Astrocyte (in vitro differentiated cells and primary cell): ENCODE measurements at places on chromosomes 13 and 19. TPM values are rescaled to one million over a fixed set of nuclear protein-coding genes. Genes with fewer than 3 reads are reported as not detected.

GRCh38 chr19:13025819-13026456, 30.7 kb downstream of the NFIX start:
- peak overlapping the region; percentile 72 for H3K27ac ChIP-seq
- peaks cover 52% of the 10 kb centered on the region for H3K4me1 ChIP-seq
- H3K4me3 ChIP-seq, result peak overlapping the region; percentile 70
- H3K36me3 ChIP-seq, result no peaks in the 10 kb centered on the region

DNA sequence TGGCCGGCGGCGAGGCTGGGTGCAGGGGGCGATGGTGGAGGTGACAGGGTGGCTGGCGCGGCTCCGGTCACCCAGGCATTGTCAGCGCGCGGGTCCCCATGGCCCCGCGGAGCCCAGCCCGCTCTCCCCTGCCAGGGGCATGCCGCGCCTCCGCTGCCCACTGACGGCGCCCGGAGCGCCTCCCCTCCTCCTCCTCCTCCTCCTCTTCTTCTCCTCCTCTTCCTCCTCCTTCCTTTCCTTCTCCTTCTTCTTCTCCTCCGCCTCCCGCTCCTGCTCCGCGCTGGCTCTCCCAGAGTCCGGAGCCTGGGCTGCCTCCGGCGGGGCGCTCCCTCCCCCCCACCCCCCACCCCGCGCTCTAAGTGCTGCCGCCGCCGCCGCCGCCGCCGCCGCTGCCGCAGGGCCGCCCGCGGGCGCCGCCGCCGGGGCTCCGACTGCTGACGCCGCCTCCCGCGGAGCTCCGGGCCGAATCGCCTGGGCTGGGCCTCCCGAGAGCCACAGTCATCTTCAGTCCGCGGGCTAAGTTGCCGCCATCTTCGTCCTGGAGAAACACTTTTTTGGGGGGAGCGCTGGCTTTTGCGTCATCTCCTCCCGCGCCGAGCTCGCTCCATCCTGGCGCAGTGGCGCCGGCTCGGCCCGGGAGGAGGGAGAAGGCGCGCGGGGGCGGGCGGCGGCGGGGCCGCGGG, 348.3 kb downstream of the LIG4 start:
- no peaks in the 10 kb centered on the region for H3K36me3 ChIP-seq
- DNase-seq, result peak; percentile 37
- peaks cover 8% of the 10 kb centered on the region for H3K4me1 ChIP-seq
- H3K27ac ChIP-seq, result no peak overlapping the region
- H3K27me3 ChIP-seq, result peaks cover 8% of the 10 kb centered on the region

GRCh38 chr19:44452367-44452766, 4.1 kb upstream of the ZNF229 start:
- no peaks in the 10 kb centered on the region for H3K4me1 ChIP-seq
- H3K36me3 ChIP-seq, result no peaks in the 10 kb centered on the region
- H3K27ac ChIP-seq, result no peak overlapping the region

GRCh38 chr13:66477816-66478215, 752.3 kb downstream of the PCDH9 start:
- no peak overlapping the region for H3K4me3 ChIP-seq
- H3K27me3 ChIP-seq, result no peaks in the 10 kb centered on the region
- H3K27ac ChIP-seq, result no peak overlapping the region

- DNase-seq, result no peak
- H3K4me3 ChIP-seq, result no peak overlapping the region
- H3K27ac ChIP-seq, result no peak overlapping the region
- no peaks in the 10 kb centered on the region for H3K36me3 ChIP-seq
Measured at GRCh38 chr13:77701305-77701704, 3.8 kb downstream of the SLAIN1 start.

DNA sequence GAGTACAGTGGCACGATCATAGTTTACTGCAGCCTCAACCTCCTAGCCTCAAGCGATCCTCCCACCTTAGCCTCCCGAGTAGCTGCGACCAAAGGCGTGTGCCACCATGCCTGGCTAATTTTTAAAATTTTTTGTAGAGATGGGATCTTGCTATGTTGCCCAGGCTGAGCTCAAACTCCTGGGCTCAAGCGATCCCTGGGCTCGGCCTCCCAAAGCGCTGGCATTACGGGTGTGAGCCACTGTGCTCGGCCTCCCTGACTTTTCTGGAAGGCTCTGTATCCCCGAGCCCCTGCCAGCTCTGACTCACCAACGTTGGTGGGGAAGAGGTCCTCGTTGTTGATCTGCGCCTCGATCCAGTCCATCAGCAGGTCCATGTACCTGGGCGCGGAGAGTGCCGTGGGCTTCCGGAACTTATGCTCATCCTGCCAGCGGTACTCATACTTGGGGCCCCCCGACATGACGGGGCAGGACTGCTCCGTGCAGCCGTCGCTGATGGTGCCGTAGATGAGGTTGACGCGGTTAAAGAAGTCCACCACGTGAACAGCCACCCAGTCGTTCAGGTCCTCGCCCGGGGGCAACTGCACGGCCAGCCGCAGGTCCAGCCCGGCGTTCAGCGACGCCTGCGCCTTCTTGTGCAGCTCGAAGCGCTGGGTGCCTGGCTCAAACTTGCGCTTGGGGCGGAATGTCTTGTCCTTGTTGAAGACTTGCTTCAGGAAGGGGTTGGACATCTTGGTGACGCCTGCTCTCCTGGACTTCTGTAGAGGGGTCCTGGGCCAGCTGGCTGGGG, 18.1 kb downstream of the MOB3A start:
- H3K4me3 ChIP-seq, result no peak overlapping the region
- H3K4me1 ChIP-seq, result no peaks in the 10 kb centered on the region
- no peaks in the 10 kb centered on the region for H3K27me3 ChIP-seq
- DNase-seq, result no peak
- peaks cover 11% of the 10 kb centered on the region for H3K36me3 ChIP-seq

GRCh38 chr19:3161453-3161852, 17.1 kb upstream of the S1PR4 start:
- H3K4me1 ChIP-seq, result no peaks in the 10 kb centered on the region
- H3K27me3 ChIP-seq, result no peaks in the 10 kb centered on the region
- no peak for DNase-seq
- no peaks in the 10 kb centered on the region for H3K36me3 ChIP-seq

DNA sequence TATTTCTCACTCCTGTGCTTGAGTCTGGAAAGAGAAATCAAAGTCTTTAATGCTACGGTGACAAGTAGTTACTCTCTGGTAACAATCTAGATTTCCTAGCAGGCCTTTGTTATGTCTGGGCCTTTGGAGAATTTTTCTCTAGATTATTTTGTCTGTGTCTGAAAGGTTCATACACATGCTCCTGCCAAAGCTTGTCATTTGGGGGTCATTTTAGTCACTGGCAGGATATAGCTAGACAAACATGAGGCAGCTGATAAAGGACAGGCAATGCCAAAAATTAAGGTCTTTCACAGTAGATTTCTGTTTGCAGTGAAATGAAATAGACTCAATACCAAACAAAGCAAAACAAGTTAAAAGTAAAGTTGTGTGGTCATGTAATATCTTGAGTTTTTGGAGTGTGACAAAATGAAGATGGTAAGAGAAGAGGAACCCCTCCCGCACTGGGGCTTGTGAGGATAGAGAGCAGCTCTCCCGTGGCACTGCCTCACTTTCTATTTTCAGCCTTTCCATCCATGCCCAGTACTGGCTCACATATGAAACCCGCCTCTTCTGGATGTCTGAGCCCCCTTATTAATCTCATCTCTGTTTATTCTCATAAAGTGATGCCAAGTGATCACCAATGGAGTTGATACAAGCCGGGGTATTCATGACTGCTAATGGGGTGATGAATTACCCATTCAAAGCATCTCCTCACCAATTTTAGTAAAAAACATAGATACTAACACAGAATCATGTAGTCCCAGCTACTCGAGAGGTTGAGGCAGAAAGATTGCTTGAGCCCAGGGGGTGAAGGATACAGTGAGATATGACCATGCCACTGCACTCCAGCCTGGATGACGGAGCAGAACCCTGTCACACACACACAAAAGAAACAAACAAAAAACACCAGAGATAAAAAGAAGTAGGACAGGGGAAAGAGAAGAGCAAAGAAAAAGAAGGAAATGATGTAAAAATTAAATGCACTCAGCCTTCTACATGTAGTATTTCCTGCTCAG, 389.3 kb downstream of the FGF14 start:
- H3K4me1 ChIP-seq, result no peaks in the 10 kb centered on the region
- no peak overlapping the region for H3K27ac ChIP-seq
- H3K4me3 ChIP-seq, result no peak overlapping the region
- no peak for DNase-seq
- no peaks in the 10 kb centered on the region for H3K27me3 ChIP-seq
- H3K36me3 ChIP-seq, result no peaks in the 10 kb centered on the region

DNA sequence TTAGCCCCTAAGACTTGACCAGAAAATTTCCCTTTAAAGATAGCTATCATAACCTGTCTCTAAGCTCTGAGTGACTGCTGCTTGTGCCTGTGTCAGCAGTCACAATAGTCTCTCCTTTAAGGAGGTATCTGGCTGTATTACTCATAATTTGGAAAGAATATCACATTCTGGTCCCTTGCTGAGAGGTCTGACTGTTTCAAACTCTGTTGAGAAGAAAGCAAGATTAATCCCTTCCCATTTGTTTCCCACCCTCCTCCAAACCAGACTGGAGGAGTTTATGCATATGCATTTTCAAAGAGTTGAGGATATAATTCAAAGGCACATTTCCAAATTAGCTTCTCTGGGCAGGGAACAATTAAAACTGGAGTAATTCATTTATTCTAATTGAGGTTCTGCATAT, 2.3 kb downstream of the HTR2A start:
- peaks cover 5% of the 10 kb centered on the region for H3K4me1 ChIP-seq
- no peaks in the 10 kb centered on the region for H3K36me3 ChIP-seq
- no peak overlapping the region for H3K27ac ChIP-seq
- no peak for DNase-seq
- peaks cover 22% of the 10 kb centered on the region for H3K27me3 ChIP-seq

GRCh38 chr13:59975807-59976435, 187.8 kb downstream of the DIAPH3 start:
- H3K4me1 ChIP-seq, result no peaks in the 10 kb centered on the region
- no peak overlapping the region for H3K4me3 ChIP-seq
- H3K36me3 ChIP-seq, result no peaks in the 10 kb centered on the region
- no peak for DNase-seq
- no peak overlapping the region for H3K27ac ChIP-seq

GRCh38 chr19:10418485-10419199, 1.7 kb upstream of the PDE4A start:
- no peaks in the 10 kb centered on the region for H3K36me3 ChIP-seq
- H3K27me3 ChIP-seq, result peaks cover 22% of the 10 kb centered on the region
- no peak for DNase-seq
- H3K4me3 ChIP-seq, result peak overlapping the region; percentile 28
- peaks cover 39% of the 10 kb centered on the region for H3K4me1 ChIP-seq

- H3K4me3 ChIP-seq, result no peak overlapping the region
- no peaks in the 10 kb centered on the region for H3K36me3 ChIP-seq
- no peaks in the 10 kb centered on the region for H3K27me3 ChIP-seq
- peaks cover 6% of the 10 kb centered on the region for H3K4me1 ChIP-seq
Measured at GRCh38 chr13:104318121-104318520, 1251.9 kb upstream of the SLC10A2 start.

GRCh38 chr19:13726323-13726722, 38.0 kb upstream of the MRI1 start:
- no peak overlapping the region for H3K4me3 ChIP-seq
- DNase-seq, result no peak
- no peaks in the 10 kb centered on the region for H3K36me3 ChIP-seq
- peaks cover 23% of the 10 kb centered on the region for H3K4me1 ChIP-seq
- H3K27me3 ChIP-seq, result no peaks in the 10 kb centered on the region

- no peaks in the 10 kb centered on the region for H3K36me3 ChIP-seq
- H3K27ac ChIP-seq, result no peak overlapping the region
- H3K27me3 ChIP-seq, result no peaks in the 10 kb centered on the region
- no peak for DNase-seq
Measured at GRCh38 chr13:23705583-23705982, 135.4 kb downstream of the TNFRSF19 start.

- no peaks in the 10 kb centered on the region for H3K27me3 ChIP-seq
- H3K4me1 ChIP-seq, result no peaks in the 10 kb centered on the region
- H3K4me3 ChIP-seq, result no peak overlapping the region
- no peaks in the 10 kb centered on the region for H3K36me3 ChIP-seq
- no peak for DNase-seq
- no peak overlapping the region for H3K27ac ChIP-seq
Measured at GRCh38 chr13:41056826-41057711, 4.2 kb upstream of the WBP4 start.

DNA sequence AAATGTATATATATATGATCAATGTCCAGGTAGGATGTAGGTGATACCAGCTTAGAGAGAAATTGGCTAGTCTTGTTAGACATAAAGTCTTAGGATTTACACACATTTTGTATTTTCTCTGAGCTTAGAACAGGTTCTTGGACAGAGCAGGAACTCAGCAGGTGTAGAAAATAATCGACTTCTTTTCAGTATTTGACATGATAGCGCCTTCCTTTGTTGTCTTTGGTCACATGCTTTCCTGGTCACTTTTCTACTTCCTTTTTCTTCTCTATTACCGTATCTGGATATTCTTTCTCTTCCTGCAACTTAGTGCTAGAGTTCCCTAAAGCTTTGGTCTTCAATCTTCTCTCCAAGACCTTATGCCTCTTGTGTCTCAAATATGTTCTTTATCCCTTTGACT, 107.4 kb downstream of the LRCH1 start:
- H3K27ac ChIP-seq, result no peak overlapping the region
- no peaks in the 10 kb centered on the region for H3K27me3 ChIP-seq
- DNase-seq, result no peak
- peaks cover 7% of the 10 kb centered on the region for H3K4me1 ChIP-seq
- no peaks in the 10 kb centered on the region for H3K36me3 ChIP-seq

DNA sequence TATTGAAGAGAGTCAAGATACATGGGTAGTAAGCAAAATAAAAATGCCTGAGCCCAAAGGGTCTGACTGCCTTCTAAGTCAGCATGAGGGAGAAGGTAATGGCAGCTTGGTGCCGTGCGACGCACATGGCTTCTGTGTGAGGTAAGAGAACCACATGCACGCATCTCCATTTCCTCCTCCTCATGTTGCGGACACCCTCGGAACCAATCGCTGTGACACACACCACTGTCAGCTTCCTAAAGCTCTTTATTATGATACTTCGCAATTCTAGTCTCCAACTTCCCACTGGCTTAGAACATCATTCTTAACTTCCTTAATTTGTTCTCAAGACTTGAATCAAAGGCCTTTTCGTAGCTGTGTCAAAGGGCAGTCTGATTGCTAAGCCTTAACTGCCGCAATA, 170.1 kb downstream of the OXGR1 start:
- H3K27me3 ChIP-seq, result no peaks in the 10 kb centered on the region
- no peak overlapping the region for H3K27ac ChIP-seq
- no peaks in the 10 kb centered on the region for H3K36me3 ChIP-seq
- no peak overlapping the region for H3K4me3 ChIP-seq
- H3K4me1 ChIP-seq, result no peaks in the 10 kb centered on the region

IGFL3 gene
- total RNA-seq, result 93.5 and 127 TPM in 2 replicates

STRN4 gene
- total RNA-seq, result 75.0 and 80.8 TPM in 2 replicates

CEACAM8 gene
- not detected in 2 replicates for total RNA-seq

ACP7 gene
- total RNA-seq, result not detected in 2 replicates

MUC16 gene
- total RNA-seq, result not detected in 2 replicates

MBD3L2B gene
- total RNA-seq, result not detected in 2 replicates

OR4F17 gene
- not detected in 2 replicates for total RNA-seq

NLRP4 gene
- not detected in 2 replicates for total RNA-seq

FBXO27 gene
- total RNA-seq, result 4.1 and 7.1 TPM in 2 replicates

STARD13 gene
- 28.7 and 30.1 TPM in 2 replicates for total RNA-seq

CLIP3 gene
- total RNA-seq, result 55.4 and 57.4 TPM in 2 replicates
